Natural killer cell (primary cell): ENCODE measurements at places on chromosomes 5 and 9.
A peak's percentile ranks its signal among the peaks of the same experiment; 100 is the strongest.

DNA sequence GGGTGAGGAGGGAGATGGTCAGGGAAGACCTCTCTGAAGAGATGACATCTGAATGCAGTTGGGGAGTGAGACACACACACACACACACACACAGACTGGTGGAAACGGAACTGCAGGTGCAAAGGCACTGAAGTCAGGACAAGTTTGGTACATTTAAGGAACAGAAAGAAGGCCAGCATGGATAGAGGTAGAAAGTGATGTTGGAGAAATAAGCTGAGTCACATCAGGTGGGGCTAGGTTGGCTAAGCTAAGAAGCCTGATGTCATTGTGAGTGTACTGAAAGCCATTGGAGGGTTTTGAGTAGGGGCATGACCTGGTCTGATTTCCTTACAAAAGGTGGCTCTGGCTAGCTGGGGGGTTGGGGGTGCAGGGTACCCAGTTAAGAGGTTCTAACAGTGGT, 3.1 kb downstream of the BSPRY start:
- DNase-seq: no peak

DNA sequence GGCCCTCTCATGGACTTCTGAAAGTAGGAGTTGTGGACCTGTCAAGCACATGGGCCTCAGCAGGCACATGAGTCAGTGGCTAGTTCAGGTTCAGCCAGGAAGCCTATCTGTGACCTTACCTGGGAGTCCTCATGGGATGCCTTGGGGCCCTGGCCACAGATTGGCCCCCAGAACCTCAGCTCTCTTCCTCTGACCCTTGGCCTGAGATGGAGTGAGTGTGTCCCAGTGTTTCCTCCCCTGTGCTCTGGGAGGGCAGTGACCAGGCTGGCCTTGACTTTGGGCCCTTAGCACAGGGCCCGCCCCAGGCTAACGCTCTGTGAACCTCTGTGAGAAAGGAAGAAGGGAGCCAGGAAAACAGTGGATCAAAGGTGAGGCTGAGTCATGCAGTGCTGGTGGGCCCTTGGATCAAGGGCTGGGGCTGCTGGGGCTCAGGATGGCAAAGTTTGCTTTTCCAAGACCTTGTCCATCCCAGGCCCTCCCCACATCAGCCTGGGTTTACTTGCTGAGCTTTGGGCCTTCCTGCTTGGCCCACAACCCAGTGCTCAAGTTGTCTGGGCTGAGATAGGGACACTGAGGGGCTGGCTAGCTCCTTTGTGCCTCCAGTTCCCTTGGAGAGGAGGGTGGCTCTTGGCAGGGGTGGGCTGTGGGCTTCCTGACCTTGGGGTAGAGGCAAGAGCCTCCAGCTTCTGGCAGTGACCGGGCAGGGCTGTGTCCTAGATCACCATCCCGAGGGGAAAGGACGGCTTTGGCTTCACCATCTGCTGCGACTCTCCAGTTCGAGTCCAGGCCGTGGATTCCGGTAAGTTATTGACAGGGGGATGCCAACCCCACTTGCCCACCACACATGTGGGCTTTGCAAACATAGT, 41.4 kb downstream of the RGS3 start:
- no peak for DNase-seq

- DNase-seq: no peak
Observed at GRCh38 chr9:27561685-27562084, 11.6 kb downstream of the C9orf72 start.

GRCh38 chr9:122718038-122718437, 5.8 kb upstream of the OR1L4 start:
- no peak for DNase-seq

- DNase-seq: no peak
Observed at GRCh38 chr5:120767178-120767820, 303.2 kb downstream of the PRR16 start.

DNA sequence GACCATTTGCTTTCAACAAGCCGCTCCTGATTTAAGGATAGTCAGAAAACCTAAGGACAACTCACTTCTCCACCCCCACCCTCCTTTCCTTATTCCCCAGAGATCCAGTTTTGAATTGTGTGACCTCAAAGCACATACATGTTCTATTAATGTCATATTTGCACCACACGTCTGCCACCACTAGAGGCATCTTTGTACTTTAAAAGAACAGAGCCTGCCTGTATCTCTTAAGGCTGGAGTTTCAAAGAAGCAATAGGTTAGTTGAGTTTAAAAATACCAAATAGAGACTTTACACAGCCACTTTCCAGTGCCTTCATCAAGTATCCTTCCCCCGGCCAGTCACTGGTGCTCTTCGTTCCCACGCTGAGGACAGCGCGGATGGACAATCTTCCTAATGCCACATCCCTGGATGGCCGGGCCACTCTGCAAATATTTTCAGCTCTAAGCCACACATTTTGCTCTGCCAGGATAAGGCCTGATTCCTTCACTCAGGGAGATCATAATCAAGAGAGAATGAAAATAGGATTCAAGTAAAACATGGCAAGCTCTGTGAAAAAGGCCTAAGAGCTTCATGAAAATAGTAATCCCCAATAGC, 146.3 kb downstream of the SNCAIP start:
- DNase-seq: no peak

- DNase-seq: no peak
Observed at GRCh38 chr9:75615284-75615683, 275.2 kb upstream of the PCSK5 start.

GRCh38 chr5:122515709-122516431, 203.8 kb downstream of the SNCAIP start:
- no peak for DNase-seq

- DNase-seq: no peak
Observed at GRCh38 chr9:82987370-82988189, 75.4 kb downstream of the RASEF start.

GRCh38 chr5:83354958-83355357, 116.6 kb upstream of the VCAN start:
- DNase-seq: no peak

GRCh38 chr5:171295299-171295698, 13.7 kb upstream of the TLX3 start:
- DNase-seq: no peak

- no peak for DNase-seq
Observed at GRCh38 chr5:51395666-51396356, 12.6 kb downstream of the ISL1 start.

- no peak for DNase-seq
Observed at GRCh38 chr5:143220748-143221251, 182.7 kb downstream of the NR3C1 start.

DNA sequence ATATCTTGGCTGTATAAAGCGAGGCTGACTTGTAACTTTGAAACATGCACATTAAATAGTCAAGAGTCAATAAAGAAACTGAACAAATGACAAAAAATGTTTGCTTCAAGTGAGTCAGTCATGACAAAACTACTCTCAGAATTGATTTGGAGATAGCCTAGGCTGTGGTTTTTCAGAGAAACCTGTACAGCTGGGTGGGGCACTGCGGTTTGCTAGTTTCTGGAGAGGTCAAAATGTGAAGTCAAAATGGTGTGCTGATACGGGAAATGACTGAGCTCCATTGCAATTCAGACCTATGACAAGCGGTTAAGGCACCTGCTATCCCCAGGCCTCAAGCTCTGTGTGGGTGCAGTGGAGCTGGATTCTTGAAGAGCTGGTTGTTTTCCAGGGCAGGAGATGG, 10.3 kb upstream of the CD180 start:
- DNase-seq: peak; percentile 90

- DNase-seq: no peak
Observed at GRCh38 chr5:74725331-74725730, 40.3 kb downstream of the HEXB start.

GRCh38 chr9:7608261-7608660, 191.3 kb downstream of the DMAC1 start:
- DNase-seq: no peak

DNA sequence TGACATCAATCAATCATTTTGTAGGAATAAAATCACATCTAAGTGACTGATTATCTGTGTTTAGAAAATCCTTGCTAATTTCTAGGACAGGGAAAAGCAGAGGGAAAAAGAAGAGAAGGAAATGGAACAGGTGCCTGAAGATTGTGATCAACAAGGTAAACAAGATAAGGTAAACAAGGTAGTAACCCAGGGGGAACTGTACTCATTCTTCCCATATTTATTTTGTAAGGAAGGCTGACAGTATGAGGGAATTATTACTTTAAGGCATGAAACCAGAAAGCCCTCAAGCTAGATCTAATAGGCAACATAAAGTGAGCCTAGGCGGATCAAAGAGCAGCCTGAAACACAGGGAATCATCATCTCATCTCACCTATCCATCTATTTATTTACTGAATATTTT, 231.1 kb downstream of the MLLT3 start:
- DNase-seq: no peak

- no peak for DNase-seq
Observed at GRCh38 chr9:128396970-128397613, 23.6 kb upstream of the CERCAM start.

- no peak for DNase-seq
Observed at GRCh38 chr5:66002415-66002814, 76.0 kb downstream of the ERBIN start.

- no peak for DNase-seq
Observed at GRCh38 chr5:180990086-180990881, 1.6 kb downstream of the BTNL3 start.

GRCh38 chr5:132446621-132447020, 44.0 kb downstream of the IRF1 start:
- peak; percentile 5 for DNase-seq

DNA sequence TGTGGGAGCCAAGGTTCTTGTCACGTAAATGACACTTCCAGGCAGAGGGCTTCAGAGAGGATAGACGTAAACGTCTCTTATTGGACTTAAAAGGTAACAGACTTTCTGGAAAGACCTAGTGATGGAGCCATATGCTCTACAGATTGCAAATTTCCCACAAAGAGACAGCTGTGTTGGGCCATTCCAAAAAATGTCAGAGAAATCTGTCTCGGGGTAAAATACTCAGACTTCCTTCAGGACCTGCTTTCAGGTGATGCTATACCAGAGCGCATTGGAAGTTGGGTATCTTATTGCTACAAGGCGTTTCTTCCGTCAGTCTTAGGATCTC, 29.2 kb downstream of the PROP1 start:
- DNase-seq: no peak

- no peak for DNase-seq
Observed at GRCh38 chr9:89882930-89883361, 278.1 kb downstream of the GADD45G start.

GRCh38 chr5:95958310-95959014, 3.2 kb downstream of the ELL2 start:
- DNase-seq: peak; percentile 12

GRCh38 chr9:18985996-18986395, 47.0 kb downstream of the SAXO1 start:
- no peak for DNase-seq

DNA sequence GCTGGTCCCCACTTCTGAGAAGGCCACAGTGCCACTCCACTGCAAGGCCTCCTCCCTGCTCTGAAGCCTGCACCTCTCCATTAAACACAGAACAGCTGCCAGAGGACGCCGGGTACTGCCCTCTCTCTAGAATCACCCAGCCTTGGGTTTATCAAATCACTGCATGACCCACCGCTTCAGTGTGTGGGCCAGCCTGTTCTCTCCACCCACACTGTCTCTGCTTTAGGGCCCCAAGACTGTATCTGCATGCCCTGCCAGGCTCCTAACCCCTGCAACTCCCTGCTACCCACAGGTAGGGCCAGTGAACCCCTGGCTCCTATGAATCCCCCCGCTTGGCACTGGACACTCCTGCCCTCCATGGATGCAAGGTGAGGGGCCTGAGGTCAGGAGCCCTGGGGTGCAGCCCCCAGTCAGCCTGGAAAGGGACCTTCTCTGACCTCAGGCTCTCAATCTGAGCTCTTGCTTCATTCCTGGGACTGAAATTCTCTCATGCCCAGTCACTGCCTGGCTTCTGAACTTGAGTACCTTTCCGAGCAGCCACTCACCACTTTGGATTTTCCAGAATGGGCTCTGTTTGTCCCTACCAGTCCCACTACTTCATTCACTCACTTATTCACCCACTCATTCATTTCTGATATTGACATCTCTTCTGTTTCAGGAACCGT, 206.3 kb downstream of the GABBR2 start:
- DNase-seq: no peak

DNA sequence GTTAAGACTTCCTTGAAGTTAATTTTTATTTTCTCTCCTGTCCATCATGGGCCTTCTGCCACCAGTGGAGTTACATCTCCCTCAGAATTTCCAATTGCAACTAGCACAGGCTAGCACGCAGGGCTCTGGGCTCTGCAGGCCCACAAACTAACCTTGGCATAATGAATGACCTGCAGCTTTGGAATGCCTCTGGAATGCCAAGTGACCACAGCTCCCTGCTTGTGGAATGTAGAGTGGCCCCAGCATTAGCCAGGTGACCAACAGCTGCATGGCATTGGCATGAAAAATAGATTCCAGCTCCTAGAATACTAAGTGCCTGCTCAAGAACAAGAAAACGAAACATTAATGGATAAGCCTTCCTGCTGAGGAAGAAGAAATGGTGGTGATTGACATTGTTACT, 726.1 kb downstream of the BRINP1 start:
- DNase-seq: no peak

GRCh38 chr5:174453690-174454089, 270.7 kb upstream of the MSX2 start:
- DNase-seq: peak; percentile 18
